ENCODE measurements at places on chromosomes 2 and 18.

DNA sequence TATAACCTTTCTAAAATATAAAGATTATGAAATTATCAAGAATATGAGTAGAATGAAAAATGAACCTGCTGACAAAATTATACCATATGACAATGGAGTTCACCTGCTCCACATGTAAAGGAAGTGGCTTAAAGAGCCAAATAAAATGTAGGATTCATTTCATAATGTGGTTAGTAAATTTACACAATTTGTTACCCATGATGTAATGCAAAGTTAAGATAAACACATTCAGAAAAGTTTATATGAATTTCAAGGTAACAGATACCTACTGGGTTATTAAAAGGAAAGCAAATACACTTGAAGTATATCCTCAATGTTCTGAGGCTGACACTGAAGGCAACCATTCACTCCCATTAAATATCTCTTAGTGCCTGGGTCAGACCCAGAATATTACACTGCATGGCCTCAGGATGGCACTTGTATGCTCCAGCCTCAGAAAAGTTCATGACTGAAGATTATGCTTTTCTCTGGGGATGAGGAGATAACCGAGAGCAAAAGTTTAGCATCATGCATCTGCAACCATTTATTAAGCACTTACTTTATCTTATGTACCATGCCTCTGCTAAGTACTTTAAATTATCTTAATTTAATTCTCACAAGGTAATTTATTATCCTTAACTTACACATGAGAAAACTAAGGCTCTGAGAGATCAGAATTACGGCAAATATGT is 6.2 kb downstream of the STRN start:
- no peak for DNase-seq

GRCh38 chr2:215830304-215830703 is 183.0 kb downstream of the MREG start:
- no peak for DNase-seq

DNA sequence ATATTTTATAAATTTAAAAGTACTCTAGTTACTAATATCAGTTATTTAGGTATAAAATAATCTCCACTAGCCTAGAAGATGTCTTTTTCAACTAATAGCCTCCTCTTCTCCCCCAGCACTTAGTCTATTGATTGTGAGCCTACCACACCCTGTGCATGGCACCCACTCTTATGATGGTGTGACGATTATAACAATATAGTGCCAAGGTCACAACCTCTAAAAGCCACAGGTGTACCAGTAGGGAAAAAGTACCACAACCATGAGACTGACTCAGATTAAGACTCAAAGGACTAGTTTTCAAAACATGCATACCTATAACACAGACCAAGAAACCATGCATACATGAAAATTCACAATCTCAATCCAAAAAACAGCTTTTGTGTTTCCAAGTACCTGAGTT is 27.6 kb downstream of the THADA start:
- DNase-seq, result no peak

DNA sequence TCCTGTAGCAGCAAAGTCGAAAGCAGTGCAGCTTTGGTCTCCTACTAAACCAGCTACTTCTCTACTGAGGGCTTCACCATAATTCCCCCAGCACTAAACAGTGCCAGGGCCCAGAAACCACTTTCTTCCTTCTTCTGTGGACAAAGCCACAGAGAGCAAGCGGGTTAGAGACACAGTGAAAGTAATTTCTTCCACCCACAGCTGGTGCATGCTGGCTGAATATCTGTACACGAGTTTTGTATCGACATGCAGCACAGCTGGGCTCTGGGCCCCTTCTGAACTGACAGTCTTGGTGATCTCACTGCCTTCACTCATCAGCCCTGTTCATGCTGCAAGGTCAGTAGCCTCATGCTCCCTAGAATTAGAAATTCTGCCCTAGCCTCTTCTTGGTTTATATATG is 74.0 kb upstream of the SULT1C3 start:
- peak; percentile 24 for DNase-seq

DNA sequence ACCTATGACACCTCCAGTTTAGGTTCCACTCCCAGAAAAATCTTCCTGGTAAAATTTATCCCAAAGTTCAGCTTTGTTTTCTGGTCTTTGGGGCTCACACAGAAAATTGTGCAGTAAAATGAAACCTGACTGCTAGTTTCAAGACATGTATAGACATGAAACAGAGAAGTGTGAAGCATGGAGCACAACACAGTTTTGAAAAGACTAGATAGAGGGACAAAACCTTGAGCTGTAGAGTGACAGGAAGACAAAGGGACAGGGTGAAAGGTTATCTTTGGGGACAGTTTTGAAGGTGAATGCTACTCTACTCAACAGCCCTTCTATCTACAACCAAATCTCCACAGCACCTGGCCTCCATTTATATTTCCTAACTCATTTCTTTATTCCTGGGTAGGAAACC is 352.6 kb downstream of the RBM43 start:
- DNase-seq, result no peak

- DNase-seq, result no peak
These were observed 609 bp downstream of the TPGS2 start for GRCh38 chr18:36828157-36828629.

DNA sequence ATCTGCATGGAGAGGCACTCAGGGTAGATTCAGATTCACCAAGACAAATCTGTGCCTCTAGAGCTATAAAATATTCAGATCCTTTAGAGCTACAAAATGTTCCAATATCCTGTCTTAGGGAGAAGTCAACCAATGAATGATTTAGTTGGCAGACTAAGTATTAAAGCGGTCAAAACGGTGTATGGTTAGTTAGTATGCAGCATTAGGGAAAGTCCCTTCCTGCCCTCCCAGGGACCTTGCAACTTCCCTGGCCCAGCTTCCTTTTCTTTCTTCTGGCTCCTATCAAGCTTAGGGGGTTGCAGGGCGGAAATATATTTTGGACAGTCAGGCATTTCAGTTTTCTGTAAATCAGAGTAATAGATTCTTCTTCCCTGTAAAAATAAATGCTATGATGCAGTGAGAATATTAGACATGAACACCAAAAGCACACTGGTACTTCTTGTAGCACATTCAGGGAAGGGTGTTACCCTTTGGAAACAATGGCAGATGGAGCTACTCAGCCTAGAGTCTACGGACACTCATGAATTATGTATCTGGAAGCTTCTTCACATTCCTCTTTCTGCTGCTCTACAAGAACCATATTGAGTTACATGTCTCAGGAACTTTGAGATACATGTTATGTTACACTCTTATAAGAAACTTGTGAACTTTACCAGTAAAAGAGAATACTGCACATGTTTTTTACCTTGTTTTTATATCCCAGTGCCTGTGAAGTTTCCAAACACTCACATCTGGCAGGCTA is 45.7 kb downstream of the CCDC93 start:
- no peak for DNase-seq

DNA sequence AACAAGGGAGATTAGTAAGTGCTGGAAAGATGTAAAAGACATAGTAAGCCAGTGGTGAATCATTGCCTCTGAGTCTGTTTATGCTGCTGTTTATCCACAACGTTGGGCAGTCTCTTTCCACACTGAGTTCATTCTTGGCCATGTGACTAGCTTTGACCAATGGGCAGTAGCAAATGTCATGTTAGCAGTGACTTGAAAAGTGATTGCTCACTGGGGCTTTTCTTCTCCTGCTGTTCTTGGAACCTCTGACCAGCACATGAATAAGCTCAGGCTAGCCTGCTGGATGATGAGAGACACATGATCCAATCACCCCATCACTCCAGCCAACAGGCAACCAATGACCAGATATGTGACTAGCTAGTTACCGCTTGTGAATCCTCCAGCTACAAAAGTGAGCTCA is 360.4 kb downstream of the SLC4A3 start:
- DNase-seq, result no peak

- no peak for DNase-seq
These were observed 39.3 kb upstream of the STPG4 start for GRCh38 chr2:47194410-47194809.

GRCh38 chr2:219968685-219969345 is 341.4 kb downstream of the SLC4A3 start:
- no peak for DNase-seq

GRCh38 chr2:38129987-38130386 is 54.0 kb upstream of the CYP1B1 start:
- no peak for DNase-seq

GRCh38 chr2:197128126-197128525 is 182.5 kb downstream of the ANKRD44 start:
- no peak for DNase-seq

DNA sequence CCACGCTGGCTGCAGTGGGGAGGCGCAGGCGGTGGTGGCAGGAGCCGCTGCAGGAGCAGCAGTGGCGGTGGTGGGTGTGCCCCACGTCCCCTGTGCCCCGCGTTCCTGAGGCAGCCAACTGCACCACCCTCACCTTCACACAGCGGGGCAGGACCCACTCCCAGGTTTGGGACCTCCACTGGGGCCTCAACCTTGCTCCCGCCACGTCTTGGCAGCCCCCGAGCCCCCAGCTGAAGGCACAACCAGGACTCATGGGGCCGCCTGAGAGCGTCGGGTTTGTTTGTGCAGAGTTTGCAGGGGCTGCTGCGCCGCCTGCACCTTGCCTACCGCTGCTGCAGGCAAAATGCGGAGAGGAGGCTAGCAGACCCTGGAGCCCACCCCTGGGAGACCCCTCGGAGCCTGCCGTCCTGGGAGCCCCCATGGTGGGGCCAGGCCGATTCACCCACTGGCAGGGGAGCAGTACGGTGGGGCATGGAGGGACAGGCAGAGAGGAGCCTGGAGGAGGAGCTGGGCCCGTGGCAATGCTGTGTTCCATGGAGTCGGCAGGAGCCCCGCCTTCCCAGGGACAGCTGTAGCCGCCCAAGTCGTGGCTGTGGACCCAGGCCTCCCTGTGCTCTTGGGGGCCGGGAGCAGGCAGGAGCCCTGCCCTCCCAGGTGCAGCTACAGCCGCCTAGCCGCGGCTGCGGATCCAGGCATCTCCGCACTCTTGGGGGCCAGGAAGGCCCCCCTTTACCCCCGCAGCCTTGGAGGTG is 14.7 kb upstream of the EML6 start:
- peak; percentile 69 for DNase-seq

- peak; percentile 84 for DNase-seq
These were observed 92.0 kb downstream of the HDAC4 start for GRCh38 chr2:239308661-239309397.

DNA sequence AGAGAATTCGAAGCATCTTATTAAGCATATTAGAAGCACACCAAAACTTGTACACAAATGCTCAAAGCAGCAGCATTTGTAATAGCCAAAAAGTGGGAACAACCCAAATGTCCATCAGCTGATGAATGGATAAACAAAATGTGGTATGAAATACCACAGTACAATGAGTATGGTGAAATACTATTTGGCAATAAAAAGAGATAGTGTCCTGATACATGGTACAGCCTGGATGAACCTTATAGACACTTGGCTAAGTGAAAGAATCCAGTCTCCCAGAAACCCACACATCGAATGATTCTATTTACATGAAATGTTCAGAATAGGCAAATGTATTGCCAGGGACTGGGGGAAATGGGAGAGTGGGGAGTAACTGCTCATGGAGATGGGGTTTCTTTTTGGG is 3.0 kb downstream of the SPATA3 start:
- DNase-seq, result no peak

DNA sequence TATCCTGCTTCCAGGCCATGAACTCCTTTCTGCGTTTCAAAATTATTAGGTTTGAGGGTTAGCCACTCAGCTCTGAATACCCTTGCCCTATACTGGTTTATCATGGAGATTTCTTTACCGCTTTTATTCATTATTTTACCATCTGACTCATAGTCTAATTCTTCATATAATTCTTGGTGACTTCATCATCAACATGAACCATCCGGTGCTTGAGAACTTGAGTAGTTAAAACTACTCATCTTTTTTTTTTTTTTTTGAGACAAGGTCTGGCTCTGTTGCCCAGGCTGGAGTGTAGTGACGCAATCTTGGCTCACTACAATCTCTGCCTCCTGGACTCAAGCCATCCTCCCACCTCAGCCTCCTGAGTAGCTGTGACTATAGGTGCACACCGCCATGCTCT is 94.2 kb upstream of the LHCGR start:
- no peak for DNase-seq

- no peak for DNase-seq
These were observed 601.7 kb downstream of the ARHGAP15 start for GRCh38 chr2:143730953-143731260.

DNA sequence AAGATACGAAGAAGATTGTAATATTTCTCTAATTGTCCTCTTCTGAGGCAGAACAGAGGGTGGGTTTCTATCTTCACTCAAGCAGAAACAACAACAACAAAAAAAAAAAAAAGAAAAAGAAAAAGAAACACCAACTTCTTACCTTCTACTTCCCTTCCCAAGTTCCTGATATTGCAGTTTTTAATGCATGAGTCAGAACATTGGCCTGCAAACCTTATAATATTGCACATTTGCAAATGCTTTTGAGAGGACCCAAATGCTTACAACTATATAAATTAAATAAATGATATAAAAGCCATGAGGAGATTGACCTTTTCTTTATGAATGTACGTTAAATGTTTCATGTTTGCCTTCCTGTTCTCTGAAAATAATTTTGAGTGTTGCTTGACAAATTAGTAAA is 37.3 kb downstream of the PAX3 start:
- no peak for DNase-seq

DNA sequence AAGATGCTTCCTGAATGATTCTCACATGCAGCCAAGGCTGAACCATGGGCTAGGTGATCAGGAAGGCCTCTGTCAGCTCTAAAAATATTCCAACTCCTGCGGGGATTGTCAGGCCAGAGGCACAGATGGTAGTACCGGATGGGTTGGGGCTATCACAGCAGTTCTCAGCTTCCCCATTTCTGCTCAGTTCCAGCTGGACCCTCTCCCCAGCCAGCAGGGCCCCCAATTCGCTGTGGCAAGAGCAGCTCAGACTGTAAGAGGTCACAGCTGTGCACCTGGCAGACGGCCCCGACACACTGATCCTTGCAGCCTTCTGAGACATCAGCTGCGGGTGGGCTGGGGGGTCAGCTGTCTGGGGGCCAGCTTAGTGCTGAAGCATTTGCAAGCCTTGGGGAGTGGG is 43.6 kb upstream of the TCF7L1 start:
- DNase-seq, result peak; percentile 87

- no peak for DNase-seq
These were observed 479 bp downstream of the RNMT start for GRCh38 chr18:13726972-13727331.

GRCh38 chr2:55089726-55090125 is 39.5 kb upstream of the RTN4 start:
- DNase-seq, result peak; percentile 38

DNA sequence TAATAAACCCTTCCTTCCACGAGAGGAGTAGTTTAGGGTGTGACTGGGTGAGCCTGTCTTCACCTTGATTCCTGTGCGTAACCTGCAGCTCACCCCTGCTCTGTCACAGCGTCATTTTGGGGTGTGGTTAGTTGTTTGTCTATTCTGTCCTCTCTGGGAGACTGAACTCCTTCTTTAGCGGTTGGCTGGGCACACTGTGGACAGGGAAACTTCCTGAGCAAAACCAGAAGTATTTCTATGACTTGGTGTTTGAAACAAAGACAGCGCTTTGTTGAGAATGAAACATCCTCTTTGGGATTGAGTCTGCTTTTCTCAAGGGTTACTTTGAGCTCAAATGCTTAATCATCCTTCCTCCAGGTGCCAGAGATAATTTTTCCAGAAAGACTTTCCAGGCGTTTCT is 270.7 kb downstream of the HRH4 start:
- DNase-seq, result no peak

GRCh38 chr2:177231270-177231669 is 18.7 kb downstream of the HNRNPA3 start:
- no peak for DNase-seq

GRCh38 chr2:207321514-207321913 is 155.8 kb upstream of the KLF7 start:
- DNase-seq, result no peak
